ENCODE measurements at places on chromosomes 11 and 22. TPM values are rescaled to one million over a fixed set of nuclear protein-coding genes. Genes with fewer than 3 reads are reported as not detected.

The IL18 gene
- 1.5 TPM for total RNA-seq

The PTPRCAP gene
- total RNA-seq = 0.81 TPM

The FAM227A gene
- total RNA-seq = 0.55 TPM

The SIK3 gene
- total RNA-seq = 42.0 TPM

The CD81 gene
- 512 TPM for total RNA-seq

The SLC43A3 gene
- 20.7 TPM for total RNA-seq

The C11orf52 gene
- 1.8 TPM for total RNA-seq

The MMP13 gene
- not detected for total RNA-seq

The MS4A3 gene
- total RNA-seq = not detected

The EHF gene
- total RNA-seq = 2.0 TPM

The KCNQ1OT1 gene
- total RNA-seq = 0.56 TPM

The VPREB1 gene
- total RNA-seq = not detected

The TNRC6B gene
- 56.4 TPM for total RNA-seq

The ACRV1 gene
- total RNA-seq = not detected

The TESMIN gene
- total RNA-seq = 2.6 TPM

The DEUP1 gene
- total RNA-seq = not detected

The KCNJ1 gene
- total RNA-seq = not detected

The MICAL2 gene
- total RNA-seq = 81.9 TPM

The ASCC2 gene
- 32.7 TPM for total RNA-seq

The STK33 gene
- 31.5 TPM for total RNA-seq

The VWCE gene
- total RNA-seq = 1.3 TPM

The SYT13 gene
- 2.0 TPM for total RNA-seq

The CAPN1 gene
- total RNA-seq = 94.7 TPM

The VPREB3 gene
- 1.9 TPM for total RNA-seq

The OR56A1 gene
- total RNA-seq = not detected

The OR2D2 gene
- not detected for total RNA-seq

The C22orf15 gene
- not detected for total RNA-seq

The C11orf91 gene
- total RNA-seq = not detected

The RIMBP3B gene
- not detected for total RNA-seq

The ANO9 gene
- not detected for total RNA-seq

The PNPLA5 gene
- total RNA-seq = not detected

The TMEM151A gene
- not detected for total RNA-seq

The CCDC86 gene
- 7.1 TPM for total RNA-seq

The SLC5A4 gene
- 0.15 TPM for total RNA-seq

The CTTN gene
- 135 TPM for total RNA-seq

The ELMOD1 gene
- total RNA-seq = 0.61 TPM

The CAVIN3 gene
- 117 TPM for total RNA-seq

The MRGPRX3 gene
- not detected for total RNA-seq

The APOBEC3A gene
- 1.1 TPM for total RNA-seq

The CRYBA4 gene
- total RNA-seq = not detected

The OR5T1 gene
- total RNA-seq = not detected

The SAA1 gene
- not detected for total RNA-seq

The RASL10A gene
- 1.8 TPM for total RNA-seq

The KREMEN1 gene
- total RNA-seq = 29.2 TPM

The PGR gene
- 9.5 TPM for total RNA-seq

The SCGB1D2 gene
- 1.5 TPM for total RNA-seq

Data from heart right ventricle (tissue), 16 donors.